ENCODE measurements at places on chromosomes 1 and 21. TPM values are rescaled to one million over a fixed set of nuclear protein-coding genes. Genes with fewer than 3 reads are reported as not detected.

TFF3 gene
- 11.5 TPM for polyA plus RNA-seq

CRYZ gene
- polyA plus RNA-seq: 11.7 TPM

HMGN2 gene
- 392 TPM for polyA plus RNA-seq

FAM89A gene
- 5.6 TPM for polyA plus RNA-seq

C1orf94 gene
- 68.8 TPM for polyA plus RNA-seq

BGLAP gene
- polyA plus RNA-seq: not detected

GBP6 gene
- polyA plus RNA-seq: 0.26 TPM

- no peak for DNase-seq
Observed at GRCh38 chr1:23103001-23103889, 65.4 kb downstream of the LUZP1 start.

DNA sequence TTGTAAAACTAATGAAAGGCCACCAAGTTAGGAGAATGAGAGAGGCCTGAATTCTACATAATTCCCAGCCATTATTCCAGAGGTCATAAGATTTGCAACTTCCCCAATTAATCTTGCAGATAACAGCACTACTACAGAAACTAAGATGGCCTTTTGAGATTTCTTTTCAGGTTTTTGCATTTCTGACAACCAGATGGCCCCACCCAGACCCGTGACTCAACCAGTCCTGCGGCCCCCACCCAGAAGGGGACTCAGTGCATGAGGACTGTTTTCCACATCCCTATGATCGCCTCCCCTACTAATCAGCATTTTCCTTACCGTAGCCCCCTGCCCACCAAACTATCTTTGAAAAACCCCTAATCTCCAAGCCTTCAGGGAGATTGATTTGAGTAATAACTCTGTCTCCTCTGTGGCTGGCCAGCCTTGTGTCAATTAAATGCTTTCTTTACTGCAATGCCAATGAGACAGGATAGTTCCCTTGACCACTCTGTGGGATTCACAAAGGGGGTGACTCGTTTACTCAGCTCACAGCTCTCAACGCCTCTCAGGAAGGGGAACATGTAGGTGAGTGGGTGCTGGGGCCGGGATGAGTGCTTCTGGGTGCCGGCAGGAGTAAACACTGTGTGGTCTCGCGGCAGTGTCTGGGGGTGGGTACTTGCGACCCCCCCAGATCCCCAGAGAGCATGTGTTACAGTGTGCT, 10.5 kb upstream of the CNIH3 start:
- DNase-seq: no peak

GRCh38 chr1:38340409-38340808, 293.8 kb upstream of the POU3F1 start:
- no peak for DNase-seq

GRCh38 chr21:15095326-15095725, 30.5 kb upstream of the NRIP1 start:
- DNase-seq: no peak

DNA sequence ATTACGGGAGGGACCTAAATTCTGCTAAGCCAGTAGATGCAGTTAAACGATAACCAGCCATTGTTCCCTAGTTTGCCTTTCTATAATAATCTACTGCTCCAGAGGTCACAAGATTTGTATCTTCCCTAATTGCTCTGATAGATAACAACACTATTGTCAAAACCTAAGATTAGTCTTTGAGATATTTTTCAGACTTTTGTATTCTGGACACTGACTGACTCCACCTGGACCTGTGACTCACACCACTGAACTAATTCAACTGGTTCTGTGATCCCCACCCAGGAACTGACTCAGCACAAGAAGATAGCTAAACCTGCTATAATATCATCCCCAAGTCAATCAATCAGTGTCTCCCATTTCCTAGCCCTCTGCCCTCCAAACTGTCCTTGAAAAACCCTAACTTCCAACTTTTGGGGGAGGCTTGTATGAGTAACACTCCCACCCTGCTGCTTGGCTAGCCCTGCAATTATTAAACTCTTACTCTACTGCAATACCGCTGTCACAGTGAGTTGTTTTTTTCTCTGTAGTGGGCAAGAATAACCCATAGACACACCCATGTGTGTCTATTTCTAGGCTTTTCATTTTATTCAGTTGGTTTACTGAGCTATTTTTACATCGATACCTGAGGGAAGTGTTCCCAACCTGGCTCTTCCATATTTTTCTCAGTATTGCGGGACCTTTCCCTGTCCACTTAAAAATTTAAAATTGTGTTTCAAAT, 11.2 kb downstream of the KIFAP3 start:
- DNase-seq: no peak
